ENCODE measurements at places on chromosomes 12 and 14.

DNA sequence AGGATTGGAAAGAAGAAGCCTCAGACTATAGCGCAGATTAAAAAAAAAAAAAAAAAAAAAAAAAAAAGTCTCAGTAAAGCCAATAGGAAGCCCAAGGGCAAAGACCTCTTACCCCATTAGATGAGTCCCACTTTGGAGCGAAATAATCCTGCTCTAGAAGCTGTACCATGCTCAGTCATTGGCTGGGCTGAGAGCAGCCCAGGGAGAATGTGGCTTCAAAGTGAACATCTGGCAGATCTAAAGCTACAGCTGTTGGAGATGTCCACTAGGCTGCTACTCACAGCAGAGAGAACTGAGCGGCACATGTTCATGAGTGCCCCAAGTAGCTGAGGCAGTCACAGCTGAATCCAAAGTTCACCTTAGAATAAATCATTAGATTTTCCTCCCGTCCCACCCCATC is 560.9 kb downstream of the MED13L start:
- no peak for DNase-seq

DNA sequence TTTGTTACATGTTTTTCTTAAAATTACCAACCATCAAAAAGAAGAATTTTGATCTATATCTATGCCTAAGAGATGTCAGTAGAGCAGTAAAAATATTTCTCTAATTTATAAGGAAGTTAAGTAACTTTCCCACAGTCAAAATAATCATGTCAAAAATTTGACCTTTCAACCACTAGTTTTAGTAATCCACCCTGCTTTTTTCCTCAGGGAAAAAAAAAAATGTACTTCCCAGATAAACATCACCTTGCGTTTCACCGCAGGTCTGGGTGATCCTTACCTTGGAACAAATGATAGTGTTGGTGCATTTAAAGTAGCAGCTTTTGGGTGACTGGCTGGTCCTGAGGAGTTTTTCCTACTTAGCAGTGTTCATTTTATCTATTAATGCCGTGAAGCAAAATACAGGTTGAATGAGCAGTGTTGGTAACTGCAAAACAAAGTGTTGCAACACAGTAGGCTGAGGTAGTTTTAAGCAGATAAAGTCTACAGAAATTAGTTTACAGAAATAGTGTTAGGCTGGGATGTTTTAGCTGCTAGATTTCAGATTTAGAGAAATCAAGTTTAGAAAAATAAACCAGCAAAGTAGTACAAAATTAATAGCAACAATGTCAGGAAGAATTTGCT is 137.2 kb upstream of the DNM1L start:
- DNase-seq: no peak

GRCh38 chr12:96514328-96514727 is 25.0 kb downstream of the CFAP54 start:
- no peak for DNase-seq

DNA sequence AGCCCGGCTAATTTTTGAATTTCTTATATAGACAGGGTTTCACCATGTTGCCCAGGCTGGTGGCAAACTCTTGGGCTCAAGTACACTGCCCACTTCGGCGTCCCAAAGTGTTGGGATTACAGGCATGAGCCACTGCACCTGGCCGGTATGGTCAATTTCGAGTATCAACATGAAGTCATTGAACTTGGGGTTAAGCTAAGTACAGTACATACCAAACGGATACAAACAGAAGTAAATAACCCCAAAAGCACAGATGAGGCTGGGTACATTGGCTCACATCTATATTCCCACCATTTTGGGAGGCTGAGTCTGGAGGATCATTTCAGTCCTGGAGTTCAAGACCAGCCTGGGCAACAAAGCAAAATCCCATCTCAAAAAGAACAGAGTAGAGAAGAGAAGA is 13.0 kb upstream of the PSMD9 start:
- DNase-seq: no peak

DNA sequence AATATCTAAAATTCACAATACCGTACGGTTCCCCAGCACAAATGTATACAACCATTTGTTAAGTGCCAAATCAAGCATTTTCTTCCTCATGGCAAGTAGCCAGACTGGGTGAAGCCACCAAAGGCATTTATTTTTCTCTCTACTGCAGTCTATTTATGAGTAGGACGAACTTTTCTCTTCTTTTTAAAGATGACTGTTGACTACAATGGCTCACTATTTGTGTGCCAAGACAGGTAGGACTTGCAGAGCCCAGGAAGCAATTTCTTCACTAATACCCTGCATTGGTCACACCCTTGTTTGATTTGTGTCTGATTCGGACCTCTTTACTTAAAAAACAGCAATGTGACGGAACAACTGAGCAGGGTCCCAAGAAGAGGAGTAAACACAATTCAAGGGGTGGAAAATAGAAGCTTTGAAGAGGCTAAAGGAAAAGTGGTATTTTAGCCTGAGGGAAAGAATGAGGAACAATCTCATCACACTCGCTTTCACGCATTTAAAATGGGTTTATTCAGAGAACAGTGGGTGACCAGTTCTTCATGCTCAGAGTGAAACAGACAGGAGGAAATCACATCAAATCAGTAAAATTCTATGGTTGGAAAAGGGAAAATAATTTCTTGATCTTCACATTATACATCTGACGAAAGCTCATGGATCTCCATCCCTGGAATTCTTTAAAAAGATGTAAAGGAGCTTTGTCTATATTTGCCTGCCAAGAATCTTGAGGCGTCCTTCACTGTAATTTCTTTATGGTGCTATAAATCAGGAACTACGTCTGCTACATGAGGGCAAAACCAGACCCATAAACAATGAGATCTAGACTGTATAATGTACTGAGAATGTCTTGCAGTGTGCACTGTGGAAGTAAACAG is 183.8 kb downstream of the PPM1H start:
- DNase-seq: no peak

DNA sequence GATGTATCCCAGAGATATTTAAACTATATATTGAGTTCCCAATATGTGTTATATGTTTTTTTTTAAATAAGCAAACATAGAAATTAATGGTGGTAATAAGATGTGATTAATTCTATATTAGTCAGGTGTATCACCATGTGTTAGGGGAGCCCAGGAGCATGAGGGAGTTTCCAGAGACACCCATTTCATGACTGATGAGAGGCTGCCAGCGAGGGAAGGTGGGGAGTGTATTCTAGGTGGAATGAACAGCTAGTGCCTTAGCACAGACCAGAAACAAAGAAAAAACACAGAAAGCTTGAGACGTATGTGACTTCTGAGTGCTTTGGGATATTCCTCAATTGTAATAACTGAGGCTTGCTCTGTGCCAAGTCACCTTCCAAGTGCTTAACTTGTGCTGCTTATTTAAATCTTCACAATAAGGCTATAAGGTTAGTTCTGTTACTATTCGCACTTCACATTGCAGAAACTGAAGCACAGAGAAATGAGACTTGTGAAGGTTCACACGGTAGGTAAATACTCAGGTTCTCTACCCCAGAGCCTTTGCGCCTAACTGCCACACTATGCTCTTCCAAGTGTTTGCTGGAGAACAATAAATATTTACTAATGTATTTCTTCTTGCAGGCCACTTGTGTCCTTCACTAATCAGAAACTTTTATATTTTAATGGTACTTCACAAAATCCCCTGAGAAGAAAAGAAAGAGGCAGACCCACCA is 17.9 kb upstream of the MGP start:
- no peak for DNase-seq

GRCh38 chr12:124756166-124756565 is 107.5 kb downstream of the SCARB1 start:
- no peak for DNase-seq

All from naive thymus-derived CD8-positive, alpha-beta T cell (primary cell).